ENCODE measurements at places on chromosomes 5 and 9.
A peak's percentile ranks its signal among the peaks of the same experiment; 100 is the strongest.

DNA sequence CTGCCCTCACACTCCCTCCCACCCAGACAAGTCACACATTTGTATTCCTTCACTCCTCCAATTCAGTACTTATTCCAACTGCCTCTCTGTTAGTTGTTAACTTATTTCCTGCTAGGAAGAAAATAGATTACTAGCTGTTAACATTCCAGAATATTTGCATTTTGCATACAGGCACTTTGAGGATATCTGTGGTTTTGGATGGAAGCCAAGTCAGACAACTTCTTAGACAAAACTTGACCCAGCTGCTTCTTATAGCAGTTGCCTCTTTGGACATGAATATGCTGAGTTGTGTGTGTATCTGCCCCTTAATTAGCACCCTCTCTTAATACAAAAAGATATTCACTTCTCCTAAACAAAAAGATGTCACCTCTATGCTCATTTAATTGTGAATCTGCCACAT lies 1280.6 kb upstream of the ACO1 start:
- DNase-seq: no peak

DNA sequence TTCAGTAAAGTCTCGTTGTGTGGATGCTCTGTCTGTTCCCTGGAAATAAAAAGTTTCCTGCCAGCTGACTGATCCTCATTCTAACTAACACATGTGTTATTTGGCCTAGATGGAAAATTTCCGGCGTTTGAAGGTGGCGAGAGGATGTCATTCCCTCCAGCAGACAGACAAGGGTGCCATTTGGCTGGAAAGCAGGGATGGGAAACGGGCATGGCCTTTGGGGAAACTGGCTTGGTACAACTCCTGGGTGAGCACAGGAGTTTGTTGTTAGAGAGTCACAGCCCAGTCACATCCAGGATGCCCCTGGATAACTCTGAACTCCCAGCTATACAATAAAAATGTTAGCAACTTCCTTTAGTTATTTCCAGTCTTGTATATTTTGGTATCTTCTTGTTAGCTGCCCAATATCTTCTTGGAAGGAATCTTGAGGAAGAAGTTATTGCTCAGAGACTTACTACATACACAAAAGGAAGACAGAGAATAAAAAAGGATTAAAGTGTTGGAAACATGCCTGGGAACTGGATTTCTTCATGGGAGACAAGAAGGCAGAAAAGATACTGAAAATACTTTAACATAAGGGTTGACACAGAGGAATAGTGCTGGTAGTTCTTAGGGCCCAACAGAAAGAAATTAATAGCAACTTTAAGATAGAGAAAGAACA lies 41.9 kb downstream of the TEK start:
- DNase-seq: no peak

DNA sequence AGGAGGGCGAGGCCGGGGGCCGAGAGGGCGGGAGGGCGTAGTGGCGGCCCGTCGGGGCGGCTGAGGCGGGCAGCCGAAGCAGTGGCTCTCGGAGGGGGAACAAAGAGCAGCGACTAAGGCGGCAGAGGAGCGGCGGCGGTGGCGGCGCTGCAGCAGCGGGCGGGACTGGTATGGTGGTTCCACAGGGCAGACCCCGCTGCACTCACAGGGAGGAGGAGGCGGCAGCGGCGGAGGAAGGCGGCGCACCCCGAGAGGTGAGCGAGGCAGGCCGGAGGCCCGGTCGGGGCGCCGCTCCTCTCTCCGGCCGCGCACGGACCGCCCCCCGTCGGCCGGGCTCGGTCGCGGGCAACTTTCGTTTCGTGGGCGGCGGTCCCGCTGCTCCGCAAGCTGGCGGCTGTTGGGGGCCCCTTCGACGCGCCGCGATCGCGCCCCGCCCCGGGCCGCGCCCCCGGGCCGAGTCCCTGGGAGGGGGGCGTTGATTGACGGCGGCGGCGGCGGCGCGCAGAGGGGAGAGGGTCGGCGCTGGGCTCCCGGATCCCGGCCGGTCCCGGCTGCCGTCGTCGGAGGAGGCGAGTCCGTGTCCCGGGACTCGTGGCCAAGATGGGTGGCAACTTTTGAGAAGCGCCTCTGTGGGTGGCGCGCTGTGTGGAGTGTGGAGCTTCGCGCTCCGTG lies 467 bp downstream of the CNOT6 start:
- DNase-seq: peak; percentile 62

GRCh38 chr9:129626079-129626624 lies at the start of gene NTMT1:
Gene NTMT1 (plus strand): TSS chr9:129626163. CDS start chr9:129632704, 6,541 bp downstream.
- DNase-seq: peak; percentile 92

DNA sequence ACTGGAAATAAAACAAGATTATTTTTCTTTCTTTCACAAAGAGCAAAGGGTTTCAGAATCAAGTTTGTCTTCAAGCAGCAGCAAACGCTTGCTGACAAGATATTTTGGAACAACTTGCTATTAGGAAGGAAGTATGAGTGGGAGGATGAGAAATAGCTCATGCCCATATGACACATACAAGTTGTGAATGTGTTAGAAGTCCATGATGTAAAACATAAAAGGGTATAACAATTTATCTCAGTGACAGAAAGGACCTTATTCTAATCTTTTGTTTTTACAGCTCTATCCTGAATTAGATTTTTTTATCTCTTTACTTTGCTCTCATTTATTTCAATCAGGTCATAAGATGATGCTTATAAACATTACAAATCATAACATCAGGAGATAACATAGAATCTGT lies 516.6 kb upstream of the MEF2C start:
- DNase-seq: no peak

GRCh38 chr5:54002779-54003178 lies 307.6 kb downstream of the ARL15 start:
- DNase-seq: no peak

DNA sequence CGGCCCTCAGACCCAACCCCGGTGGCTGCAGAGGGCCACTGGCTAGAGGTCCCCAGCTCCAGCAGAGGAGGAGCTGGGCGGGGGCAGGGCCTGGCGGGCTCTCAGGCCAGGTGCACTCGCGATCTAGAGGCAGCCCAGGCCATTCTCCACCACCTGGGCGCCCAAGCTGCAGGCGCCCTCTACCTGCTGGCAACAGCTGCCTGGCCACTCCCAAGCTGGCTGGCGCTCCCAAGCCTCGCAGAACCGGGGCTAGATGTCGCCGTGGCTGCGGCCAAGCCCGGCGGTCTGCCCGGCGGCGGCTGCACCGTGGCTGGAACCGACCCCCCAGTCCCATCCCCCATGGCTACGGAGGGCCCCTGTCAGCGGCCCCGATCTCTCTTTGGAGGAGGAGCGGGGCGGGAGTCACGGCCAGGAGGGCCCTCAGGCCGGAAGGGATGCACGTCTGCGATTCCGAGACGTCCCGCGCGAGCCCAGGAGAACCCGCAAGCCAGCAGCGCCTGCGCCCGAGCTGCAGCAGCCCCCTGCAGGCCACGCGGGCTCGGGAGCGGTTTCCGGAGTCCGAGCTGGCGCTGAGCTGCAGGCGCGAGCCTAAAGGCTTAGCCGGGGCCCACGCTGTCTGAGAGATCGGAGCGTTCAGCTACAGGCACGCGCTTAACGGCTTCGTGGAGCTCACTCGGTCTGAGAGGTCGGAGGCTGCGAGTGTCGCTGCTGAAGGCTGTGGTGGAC lies 44.3 kb upstream of the BICD2 start:
- DNase-seq: peak; percentile 48

- no peak for DNase-seq
Observed at GRCh38 chr9:100240512-100240911, 112.2 kb downstream of the TEX10 start.

DNA sequence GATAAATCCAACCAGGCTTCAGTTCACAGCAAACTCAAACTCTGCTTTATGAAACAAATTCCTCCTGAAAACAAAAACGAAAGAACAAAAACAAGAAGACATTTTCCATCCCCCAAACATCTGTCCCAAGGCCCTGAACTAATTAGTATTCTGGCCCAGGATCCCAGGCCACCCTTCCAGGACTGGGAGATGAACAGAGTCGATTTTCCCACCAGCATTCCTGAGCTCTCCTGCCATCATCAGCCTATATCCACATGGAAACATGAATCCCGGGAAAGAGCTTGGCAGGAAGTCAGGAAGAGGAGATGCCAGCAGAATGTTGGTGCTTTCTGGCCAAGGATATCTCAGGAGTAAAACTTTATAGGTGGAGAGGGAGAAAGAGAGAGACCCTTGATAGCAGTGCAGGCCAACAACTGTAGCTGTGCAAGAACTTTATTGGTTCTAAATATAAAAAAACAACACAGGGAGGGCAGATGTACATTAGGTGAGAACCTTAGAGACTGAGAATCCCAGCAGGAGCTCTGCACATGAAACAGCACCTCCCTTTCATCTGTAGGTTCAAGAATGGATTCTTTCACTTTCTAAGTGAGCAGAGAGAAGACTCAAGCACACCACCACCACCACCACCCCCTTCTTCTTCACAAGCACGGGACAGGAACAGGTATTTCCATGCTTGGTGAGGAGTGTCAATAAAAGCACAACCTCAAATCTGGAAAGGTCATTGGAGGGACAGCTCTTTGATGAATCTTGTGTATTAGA lies 190.7 kb upstream of the TAS2R1 start:
- DNase-seq: no peak

DNA sequence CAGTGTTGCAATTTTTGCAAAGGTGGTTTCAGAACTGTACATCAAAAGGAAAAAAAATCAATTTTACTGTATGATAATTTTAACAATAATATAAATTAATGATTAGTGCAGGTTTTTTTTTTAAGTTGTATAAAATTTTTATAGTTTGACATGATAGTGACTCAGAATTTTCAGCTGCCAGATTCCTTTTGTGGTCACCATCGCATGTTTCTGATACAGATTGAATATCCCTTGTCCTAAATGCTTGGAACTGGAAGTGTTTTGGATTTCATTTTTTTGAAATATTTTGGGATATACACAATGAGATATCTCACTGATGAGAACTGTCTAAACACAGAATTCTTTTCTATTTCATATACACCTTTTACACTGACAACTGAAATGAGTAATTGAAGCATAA lies 361.3 kb downstream of the RAB3C start:
- no peak for DNase-seq

DNA sequence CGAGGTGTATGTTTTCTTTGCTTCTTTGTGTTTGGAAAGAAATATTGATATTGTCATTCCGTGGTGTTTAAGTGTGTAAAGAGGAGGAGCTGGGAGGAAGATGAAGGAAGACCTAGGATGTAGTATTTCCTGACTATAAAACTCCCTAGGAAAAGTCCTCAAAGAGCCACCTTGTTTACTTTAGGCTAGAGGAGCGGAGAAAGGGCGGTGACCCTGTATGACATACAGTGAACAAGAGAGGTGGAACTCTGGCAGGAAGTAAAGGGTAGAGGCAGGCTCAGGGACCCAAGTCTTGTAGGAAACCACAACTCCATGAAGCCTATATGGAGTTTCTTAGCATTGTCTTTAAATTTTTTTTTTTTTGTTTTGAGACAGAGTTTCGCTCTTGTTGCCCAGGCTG lies 303.9 kb downstream of the DOCK8 start:
- no peak for DNase-seq

- no peak for DNase-seq
Observed at GRCh38 chr9:68996462-68996861, 17.5 kb downstream of the PRKACG start.

DNA sequence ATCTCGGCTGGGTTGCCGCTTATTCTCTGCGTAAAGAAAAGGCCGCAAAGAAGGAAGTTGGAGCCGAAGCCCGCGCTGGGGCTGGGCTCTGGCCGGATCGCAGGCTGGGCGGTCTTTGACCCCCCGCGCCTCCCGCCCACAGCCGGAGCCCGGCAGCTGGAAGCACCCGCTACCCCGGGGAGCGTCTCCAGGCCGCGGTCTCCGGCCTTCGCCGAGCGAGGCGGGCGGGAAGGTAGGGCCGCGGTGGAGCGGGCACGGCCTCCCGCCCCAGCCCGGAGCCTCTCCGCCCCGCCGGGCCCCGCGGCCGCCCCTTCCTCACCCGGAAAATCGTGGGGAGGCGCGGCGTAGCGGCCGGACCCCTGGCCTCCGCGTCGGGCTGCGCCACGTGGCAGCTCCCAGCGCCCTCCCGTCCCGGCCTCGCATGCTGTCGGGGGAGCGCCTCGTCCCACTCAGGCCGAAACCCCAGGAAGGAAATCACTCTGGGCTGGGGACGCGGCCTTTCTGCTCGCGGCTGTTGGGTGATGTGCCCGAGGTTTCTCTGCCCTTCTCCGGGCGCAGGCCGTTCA lies 12.0 kb downstream of the FOXD1 start:
- no peak for DNase-seq

DNA sequence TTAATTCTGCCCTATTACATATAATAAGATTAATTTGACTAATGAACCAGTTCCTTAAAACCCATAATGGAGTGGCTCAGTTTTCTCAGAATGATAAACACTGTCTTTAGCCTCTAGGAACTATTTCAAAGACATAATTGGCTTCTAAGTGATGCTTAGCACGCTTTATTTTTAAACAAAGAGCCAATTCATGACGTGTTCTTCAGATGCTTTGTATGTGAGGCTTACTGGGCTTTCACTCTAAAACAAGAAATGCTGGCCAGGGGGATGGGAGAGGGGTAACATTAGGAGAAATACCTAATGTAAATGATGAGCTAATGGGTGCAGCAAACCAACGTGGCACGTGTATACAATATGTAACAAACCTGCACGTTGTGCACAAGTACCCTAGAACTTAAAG lies 7.6 kb upstream of the SFXN1 start:
- DNase-seq: no peak

- DNase-seq: no peak
Observed at GRCh38 chr5:113186061-113186460, 209.5 kb downstream of the DCP2 start.

DNA sequence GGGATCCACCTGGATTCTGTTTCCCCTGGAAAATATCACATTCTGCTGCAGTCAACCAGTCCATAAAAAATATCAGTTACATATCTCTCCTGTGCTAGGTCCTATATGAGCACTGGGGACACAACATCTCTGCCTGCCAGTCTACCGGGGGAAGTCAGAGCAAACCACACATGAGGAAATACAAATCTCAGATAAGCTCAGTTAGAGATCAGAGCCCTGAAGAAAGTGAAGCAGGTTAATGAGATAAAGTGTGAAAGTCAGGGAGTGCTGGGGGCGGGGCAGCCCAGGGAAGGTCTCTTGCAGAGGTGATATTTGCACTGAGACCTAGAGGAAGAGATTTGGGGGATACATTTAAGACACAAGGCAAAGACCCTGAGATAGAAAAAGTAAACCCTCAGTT lies 67.8 kb upstream of the SLC1A1 start:
- DNase-seq: no peak

DNA sequence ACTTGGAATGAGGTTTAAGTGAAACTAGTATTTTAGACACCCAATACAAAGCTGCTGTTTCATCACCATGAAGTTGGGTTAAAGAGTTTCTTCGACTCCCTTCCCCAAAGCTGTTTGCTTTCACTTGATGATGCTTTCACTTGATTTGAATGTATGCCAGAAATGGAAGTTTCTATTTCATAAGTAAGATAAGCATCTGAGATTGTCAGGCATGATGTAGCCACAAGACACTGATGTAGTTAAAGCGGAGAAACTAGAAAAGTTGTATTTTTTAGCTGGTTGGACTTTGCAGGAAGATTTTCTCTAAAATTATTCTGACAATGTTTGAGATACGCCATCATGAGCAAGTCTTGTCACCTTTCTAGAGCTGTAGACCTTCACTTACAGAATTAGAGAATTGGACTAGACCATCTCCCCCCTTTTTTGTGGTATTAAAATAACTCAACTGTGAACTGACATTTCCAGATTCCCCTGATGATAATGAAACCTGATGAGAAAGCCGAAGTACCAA lies 20.0 kb downstream of the MOCS2 start:
- no peak for DNase-seq

- DNase-seq: no peak
Observed at GRCh38 chr9:108456903-108457302, 398.9 kb downstream of the ACTL7B start.

GRCh38 chr5:138869763-138870500 lies 5.2 kb downstream of the LRRTM2 start:
- DNase-seq: no peak

All from T47D (cell line).